Bone marrow (tissue), 2 donors: ENCODE measurements at places on chromosomes 1 and 21.

DNA sequence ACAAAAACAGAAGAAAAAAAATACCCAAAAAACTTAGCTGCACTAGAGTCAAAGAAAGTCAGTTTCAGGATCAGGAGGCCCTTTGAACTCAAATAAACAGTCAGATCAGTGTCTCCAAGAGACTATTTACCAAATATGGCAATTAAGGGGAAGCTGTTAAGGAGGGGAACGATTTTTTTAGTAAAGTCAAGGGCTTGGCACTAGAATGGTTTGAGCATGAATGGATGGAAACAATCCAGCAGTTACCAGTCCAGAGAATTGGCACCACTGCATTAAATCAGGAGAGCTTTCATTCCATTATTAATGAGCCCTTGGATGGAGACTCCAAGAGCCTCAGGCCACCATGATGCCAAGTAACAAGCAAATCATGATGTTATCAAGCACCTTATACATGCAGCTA lies 7.2 kb downstream of the TRAPPC3 start:
- DNase-seq = no peak

DNA sequence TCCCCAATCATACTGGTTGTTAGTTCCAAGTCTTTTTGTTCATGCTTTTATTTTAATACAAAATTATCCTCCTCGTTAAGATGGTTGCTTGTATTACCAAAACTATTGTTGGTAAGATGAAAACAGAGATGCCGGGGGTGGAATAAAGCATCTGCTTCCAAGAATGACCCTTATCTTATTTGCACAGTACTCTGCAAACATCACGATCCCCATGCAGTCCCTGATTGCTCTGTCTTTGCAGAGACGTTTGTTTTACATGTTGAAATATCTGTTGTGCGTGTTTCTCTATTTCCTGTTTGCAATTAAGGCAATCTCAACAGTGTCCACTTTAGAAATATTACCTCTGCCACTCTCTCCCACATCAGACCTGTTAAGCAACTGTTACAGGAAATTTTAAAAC lies 141.3 kb upstream of the NCAM2 start:
- DNase-seq = no peak

DNA sequence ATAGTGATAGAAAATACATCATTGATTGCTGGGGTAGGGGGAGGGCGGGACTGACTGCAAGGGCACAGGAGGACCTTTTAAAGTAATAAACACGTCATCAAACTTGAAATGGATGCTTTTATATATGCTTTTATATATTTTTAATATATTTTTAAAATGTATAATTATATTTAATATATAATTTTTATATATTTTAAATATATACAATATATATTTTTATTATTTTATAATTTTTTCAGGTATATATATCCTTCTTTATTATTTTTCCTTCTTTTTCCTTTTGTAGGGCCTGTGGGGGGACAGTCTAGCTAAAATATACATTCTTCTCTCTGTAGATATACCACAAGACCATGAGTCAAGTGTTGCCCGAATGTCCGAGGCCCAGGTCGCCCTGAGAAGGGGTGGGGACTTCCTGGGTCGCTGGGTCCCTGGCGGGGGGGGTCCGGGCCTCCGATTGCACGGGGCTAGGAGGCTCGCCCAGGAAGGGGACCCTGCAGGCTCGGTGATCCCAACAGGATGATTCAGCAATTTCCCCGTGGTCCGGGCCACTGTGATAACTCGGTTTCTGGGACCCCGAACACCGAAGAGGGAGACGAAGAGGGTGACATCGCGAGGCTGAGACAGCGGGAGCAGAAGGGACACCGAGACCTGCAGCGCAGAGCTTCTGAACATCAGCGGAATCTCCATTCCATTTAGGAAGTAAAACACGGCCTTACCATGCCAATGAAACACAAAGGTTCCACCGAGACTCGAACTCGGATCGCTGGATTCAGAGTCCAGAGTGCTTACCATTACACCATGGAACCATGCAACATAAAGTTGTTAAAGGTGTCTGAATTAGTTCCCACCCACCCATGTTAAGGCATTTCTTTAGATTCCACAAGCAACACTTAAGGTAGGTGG lies 112.5 kb upstream of the NBPF11 start:
- DNase-seq = no peak

DNA sequence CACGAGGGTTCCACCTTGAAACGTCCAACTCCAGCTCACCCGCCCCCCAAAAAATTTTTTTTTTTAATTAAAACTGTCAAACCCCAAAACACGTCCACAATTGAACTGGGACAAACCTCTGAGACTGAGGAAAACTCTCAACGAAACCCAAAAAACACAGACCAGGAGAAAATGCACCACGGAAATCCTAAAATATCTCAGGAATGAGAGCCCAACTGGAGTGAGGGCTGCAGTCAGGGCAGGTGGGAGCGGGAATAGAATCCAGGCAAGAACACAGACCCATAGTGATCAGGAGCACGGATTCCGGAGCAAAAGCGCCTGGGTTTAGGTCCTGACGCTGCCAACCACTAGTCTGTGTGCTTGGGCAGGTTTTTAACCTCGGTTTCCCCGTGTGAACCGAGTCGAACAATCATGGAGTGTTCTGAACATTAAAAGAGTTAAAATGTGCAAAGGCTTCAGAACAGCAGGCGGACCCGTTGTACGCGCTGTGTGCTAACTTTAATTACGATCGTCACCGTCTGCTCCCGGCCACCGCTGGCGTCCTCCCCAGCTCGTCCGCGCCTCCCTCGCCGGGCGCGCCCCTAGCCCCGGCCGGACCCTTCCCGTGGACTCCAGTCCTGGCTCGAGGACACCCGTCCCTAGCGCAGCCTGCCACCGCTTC lies 624 bp downstream of the ARHGAP29 start:
- no peak for DNase-seq

DNA sequence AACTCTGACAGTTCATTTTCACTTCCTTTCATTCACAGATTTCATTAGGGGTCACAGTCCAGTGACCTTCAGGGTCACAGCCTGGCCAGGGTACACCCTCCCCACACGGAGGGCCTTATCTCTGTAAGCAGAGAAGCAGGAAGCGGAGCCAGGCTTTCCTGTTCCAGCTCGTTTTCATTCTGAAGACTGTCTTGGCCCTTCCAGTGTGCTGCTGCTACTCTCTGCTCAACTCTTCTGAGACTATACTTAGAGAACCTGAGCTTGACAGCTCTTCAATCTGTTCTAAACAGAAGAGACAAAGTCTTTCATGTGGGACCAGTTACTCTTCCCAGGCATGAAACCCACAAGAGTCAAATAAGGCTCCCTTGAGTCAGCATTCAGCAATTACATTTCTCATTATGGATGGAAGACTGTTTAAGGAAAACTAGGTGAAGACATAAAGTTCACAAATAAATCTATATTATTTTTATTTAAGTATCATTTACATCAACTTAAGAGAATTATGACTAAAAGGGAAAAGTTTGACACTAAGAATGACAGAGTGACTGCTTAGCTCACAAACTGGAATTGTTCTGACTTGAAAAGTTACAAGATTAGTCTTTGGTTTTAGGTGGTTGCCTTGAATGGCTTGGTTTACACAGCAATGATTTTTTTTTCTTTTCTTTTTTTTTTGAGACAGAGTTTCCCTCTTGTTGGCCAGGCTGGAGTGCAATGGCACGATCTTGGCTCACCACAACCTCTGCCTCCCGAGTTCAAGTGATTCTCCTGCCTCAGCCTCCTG lies 4.8 kb upstream of the TDRD10 start:
- DNase-seq = no peak

DNA sequence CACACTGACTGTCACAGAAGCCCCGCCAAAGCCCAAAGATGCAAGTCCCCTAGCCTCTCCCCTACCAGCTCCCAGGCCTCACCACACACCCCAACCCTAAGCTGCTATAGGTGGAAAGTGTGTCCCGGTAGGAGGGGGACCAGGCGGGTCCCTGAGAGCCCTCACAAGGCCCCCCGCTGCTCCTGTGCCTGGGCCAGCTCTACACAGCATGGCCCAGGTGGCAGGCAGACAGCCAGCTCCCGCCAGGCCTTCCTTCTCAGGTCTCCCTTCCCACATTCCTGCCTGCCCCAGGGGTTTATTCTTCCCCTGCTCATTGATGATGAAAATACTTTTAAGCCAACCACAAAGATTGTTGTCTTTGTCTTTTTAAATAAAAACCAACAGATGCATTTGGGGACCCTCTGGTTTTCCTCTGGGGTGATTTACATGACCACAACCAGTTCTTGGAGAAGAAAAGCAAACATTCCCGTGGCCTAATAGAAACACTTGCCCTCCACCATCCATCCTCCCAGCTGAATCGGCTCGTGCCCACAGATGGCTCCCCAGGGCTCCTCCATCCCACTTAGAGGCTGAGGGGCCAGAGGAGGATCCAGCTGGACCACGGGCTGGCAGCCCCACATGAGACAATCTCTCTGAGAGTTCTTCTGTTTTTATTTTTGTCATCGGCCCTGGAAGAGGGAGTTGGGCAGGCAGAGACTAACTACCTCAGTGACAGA lies 93.1 kb downstream of the DMRTB1 start:
- DNase-seq = no peak

DNA sequence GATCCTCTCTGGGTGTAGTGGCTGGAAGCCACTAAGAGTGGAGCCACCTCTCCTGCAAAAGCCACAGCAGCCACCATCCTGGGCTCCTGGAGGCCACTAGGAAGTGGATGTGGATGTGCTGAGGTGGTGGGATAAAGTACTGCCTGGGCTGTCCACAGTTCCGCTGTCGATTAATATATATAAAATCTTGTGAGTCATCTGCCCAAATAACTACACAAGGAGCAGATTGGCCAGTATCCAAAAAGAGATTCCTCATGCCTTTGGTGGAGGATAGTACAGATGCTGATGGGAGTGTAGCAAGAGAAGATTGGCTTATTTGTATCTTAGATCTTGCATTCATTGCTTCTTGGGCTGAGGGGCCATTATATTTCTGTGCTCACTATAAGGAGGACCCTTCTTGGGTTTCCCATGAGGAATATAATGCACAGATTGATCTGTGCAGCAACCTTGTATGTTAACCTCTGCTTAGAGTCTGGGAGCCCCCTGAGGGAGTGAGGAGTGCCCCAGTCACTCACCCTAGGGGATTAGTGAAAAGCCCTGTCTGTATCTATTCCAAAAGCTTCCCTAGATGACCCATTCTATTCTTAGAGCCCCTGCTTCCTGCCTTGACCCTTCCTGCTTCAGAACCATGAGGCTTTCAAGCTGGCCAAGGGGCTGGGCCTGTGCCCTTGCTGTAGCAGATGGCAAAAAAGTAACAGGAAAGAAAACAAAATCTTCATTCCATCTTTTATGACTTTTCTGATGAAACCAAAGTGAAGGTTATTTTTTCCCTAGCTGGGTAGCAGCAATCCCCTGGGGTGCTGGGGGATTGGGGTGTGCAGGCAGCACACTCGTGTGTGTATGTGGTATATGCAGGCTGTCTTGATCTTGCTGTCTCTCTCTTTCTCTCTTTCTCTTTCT lies 31.7 kb downstream of the RCSD1 start:
- DNase-seq = no peak

- DNase-seq = no peak
Measured at GRCh38 chr1:172340520-172340919, 80.0 kb upstream of the C1orf105 start.

- DNase-seq = no peak
Measured at GRCh38 chr1:90973897-90974798, 47.7 kb downstream of the ZNF644 start.

DNA sequence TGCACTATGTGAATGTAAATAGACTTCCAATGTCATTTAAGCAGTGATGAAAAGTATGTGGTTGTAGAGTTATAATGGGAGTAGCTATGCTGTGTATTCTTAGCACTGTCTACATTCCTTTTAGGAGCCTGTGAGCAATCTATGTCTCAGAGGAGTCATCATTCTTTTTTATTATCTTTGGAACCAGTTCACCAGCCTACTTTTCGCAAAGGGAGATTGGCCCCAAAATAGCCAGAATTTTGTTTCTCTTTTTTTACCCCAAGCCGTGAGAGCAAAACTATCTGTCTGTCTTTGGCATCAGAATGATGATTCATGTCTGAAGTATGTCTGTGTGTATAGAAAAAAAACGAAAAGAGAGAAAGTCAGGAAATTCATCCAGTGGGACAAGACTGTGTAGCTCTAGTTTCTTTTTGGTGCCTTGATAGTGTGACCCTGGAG lies 44.2 kb downstream of the OSBPL9 start:
- peak; percentile 21 for DNase-seq

DNA sequence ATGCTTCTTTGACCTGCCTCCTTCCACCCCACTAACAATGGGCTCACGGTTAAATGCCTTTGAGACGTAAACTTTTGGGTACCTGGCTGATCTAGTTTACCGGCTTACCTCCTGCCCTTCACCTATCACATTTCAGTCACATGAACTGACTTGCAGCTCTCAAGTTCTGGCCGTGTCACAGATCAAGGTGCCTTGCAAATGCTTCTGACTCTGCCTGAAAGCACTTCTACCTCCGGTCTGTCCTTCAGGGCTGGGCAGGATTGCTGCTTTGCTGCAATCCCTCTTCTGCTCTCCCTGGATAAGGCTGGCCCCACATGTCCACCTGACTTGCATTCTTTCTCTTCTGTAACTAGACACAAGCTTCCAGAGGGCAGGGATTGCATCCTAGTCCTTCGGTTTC lies 69.0 kb downstream of the GRIK1 start:
- DNase-seq = no peak

GRCh38 chr1:174953285-174954072 lies 46.3 kb upstream of the CACYBP start:
- no peak for DNase-seq

DNA sequence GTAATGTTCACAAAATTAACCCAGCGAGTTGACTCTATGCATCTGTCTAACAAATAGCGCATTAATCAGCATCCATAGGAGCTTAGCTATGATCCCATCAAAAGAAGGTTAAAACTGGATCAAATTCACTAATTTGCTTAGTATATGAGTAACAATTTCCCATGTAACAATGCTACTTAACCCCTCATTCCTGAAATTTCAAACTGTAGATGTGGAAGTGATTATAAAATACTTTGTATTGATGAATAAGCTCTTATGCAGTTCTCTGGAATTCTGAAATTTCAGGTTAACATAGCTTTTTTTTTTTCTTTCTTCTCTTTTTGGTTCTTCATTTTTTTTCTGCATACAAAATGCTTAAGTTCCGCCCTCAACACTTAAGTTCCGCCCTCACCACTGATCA lies 1272.7 kb downstream of the KCNT2 start:
- DNase-seq = no peak

DNA sequence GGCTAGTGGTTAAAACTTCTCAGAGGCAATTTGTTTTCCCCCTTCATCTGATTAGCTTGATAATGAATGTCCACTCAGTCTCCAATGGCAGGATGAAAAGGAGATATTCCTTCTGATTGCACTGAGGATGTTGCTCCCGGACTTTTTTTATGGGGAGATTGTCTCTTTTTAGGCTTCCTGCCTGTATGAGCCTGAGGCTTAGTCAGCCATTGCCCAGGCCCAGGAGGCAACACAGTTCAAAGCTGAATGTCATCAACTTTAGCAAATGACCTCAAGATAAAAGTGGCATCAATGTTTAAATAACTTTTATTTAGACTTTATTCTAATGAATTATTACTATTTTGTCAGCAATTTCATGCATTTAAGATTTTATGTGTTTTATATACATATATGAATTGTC lies 162.9 kb upstream of the PTBP2 start:
- no peak for DNase-seq
